ENCODE measurements at places on chromosomes 1 and 21. TPM values are rescaled to one million over a fixed set of nuclear protein-coding genes. Genes with fewer than 3 reads are reported as not detected.

- DNase-seq = peak; percentile 24
- peak overlapping the region; percentile 98 for H3K27ac ChIP-seq
- H3K4me3 ChIP-seq = no peak overlapping the region
- no peaks in the 10 kb centered on the region for H3K36me3 ChIP-seq
- no peaks in the 10 kb centered on the region for H3K27me3 ChIP-seq
- H3K4me1 ChIP-seq = peaks cover 74% of the 10 kb centered on the region
Observed at GRCh38 chr1:106924360-106924759, 132.1 kb upstream of the PRMT6 start.

GRCh38 chr1:220281159-220281574 lies 8.9 kb upstream of the RAB3GAP2 start:
- H3K4me1 ChIP-seq = no peaks in the 10 kb centered on the region
- peaks cover 4% of the 10 kb centered on the region for H3K27me3 ChIP-seq
- no peak overlapping the region for H3K27ac ChIP-seq
- peak; percentile 47 for DNase-seq
- no peak overlapping the region for H3K4me3 ChIP-seq

- DNase-seq = peak; percentile 24
- peaks cover 10% of the 10 kb centered on the region for H3K36me3 ChIP-seq
- H3K4me1 ChIP-seq = no peaks in the 10 kb centered on the region
- H3K27me3 ChIP-seq = no peaks in the 10 kb centered on the region
- no peak overlapping the region for H3K4me3 ChIP-seq
Observed at GRCh38 chr1:40736085-40736531, 44.6 kb downstream of the NFYC start.

The KCNK2 gene
- not detected for total RNA-seq

The SRGAP2C gene
- 47.8 TPM for total RNA-seq

Measured in A673 (cell line).